ENCODE measurements at places on chromosomes 6 and 20. TPM values are rescaled to one million over a fixed set of nuclear protein-coding genes. Genes with fewer than 3 reads are reported as not detected.

- H3K4me3 ChIP-seq = no peak overlapping the region
- no peaks in the 10 kb centered on the region for H3K36me3 ChIP-seq
- H3K27me3 ChIP-seq = peaks cover 6% of the 10 kb centered on the region
- no peak for DNase-seq
- no peak overlapping the region for H3K27ac ChIP-seq
Measured at GRCh38 chr6:19752746-19753145, 84.4 kb upstream of the ID4 start.

The PTCRA gene
- total RNA-seq = not detected

The BCAS1 gene
- not detected for total RNA-seq

The FYN gene
- total RNA-seq = 521 TPM

The CCDC170 gene
- total RNA-seq = not detected

Measured in naive thymus-derived CD8-positive, alpha-beta T cell (primary cell).